Peyer's patch (tissue), 4 donors: ENCODE measurements at places on chromosomes 5 and 9. TPM values are rescaled to one million over a fixed set of nuclear protein-coding genes. Genes with fewer than 3 reads are reported as not detected.

- DNase-seq, result no peak
Measured at GRCh38 chr5:77996943-77997342, 220.8 kb upstream of the TBCA start.

Gene GGTA1
- 3.5 TPM for total RNA-seq

- DNase-seq, result no peak
Measured at GRCh38 chr5:68502531-68502930, 287.0 kb downstream of the PIK3R1 start.

GRCh38 chr5:163880302-163880701, 374.9 kb downstream of the MAT2B start:
- DNase-seq, result no peak

DNA sequence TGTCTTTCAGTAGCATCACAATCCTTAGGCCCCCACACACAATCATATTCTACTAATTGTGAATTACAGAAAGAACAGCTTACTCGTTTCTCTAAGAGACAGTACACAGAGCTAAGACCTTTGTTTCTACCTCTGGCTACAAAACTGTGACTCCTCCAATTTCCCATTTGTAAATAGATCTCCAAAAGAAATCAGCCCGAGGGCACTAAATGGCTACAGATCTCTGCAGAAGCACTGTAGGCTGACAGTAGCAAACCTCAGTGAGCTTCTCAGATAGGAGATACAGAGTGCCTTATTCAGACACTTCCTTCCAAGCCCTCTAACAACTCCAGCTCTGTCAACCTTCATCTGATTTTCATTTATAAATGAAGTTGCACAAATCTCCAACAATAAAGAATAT, 51.0 kb downstream of the EFNA5 start:
- no peak for DNase-seq

- no peak for DNase-seq
Measured at GRCh38 chr5:25448190-25448621, 803.4 kb upstream of the CDH10 start.

Gene SVEP1
- 6.1 TPM for total RNA-seq

GRCh38 chr9:104286187-104286586, 192.1 kb downstream of the SMC2 start:
- DNase-seq, result no peak

Gene CDX1
- total RNA-seq, result 349 TPM

GRCh38 chr5:147346006-147346561, 111.3 kb downstream of the STK32A start:
- DNase-seq, result no peak
